ENCODE measurements at places on chromosomes 13 and 19. TPM values are rescaled to one million over a fixed set of nuclear protein-coding genes. Genes with fewer than 3 reads are reported as not detected.
A peak's percentile ranks its signal among the peaks of the same experiment; 100 is the strongest.

GRCh38 chr13:38656699-38657098, 30.2 kb upstream of the FREM2 start:
- no peak overlapping the region for H3K27ac ChIP-seq
- no peaks in the 10 kb centered on the region for H3K36me3 ChIP-seq
- H3K4me3 ChIP-seq = no peak overlapping the region

DNA sequence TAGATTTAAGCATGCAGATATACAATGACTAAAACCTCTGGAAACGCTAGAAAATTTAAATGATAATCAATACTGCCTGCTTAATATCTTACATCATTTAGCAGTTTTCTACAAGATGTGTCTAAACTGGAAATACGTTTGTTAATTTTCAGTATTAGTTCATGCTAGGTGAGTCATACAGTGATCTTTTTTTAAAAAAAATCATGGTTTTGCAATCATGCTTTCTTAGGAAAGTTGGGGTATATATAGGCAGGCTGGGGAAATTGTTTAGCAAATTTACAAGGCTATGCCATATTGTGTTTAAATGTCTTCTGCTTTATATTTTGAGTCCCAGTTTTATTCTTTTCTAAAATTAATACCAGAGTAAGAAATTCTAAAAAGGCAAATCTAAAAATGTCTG, 245.4 kb upstream of the SPRY2 start:
- H3K27ac ChIP-seq = no peak overlapping the region
- no peaks in the 10 kb centered on the region for H3K36me3 ChIP-seq
- no peaks in the 10 kb centered on the region for H3K27me3 ChIP-seq
- H3K4me1 ChIP-seq = no peaks in the 10 kb centered on the region

DNA sequence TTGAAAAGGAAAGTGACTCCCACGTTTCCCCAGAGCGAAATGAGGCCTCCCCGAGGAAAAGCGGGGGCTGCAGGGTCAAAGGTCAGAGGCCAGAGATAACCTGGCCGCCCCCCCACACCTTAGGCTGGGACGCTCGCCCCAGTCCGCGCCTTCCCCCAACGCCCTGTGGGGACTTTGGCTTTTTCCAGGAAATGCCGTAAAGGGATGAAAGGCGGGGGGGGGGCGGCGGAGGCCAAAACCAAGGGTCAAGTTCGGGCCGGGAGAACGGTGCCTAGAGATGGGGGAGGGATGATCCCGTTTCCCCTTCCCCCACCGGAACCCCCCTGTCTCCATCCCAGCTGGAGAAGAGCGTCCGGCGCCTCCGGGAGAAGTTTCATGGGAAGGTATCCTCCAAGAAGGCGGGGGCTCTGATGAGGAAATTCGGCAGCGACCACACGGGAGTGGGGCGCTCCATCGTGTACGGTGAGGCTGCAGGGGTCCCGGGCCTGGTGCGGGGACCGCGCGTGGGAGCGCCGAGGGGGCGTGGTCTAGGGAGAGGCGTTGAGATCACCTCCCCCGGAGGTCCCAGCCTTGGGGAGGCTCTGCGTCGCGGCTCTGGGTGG, 575 bp downstream of the SHFL start:
- H3K4me3 ChIP-seq = peak overlapping the region; percentile 96
- H3K27ac ChIP-seq = peak overlapping the region; percentile 80
- H3K36me3 ChIP-seq = peaks cover 9% of the 10 kb centered on the region

GRCh38 chr19:14954071-14954655, 12.9 kb downstream of the OR7C2 start:
- H3K4me3 ChIP-seq = no peak overlapping the region
- H3K4me1 ChIP-seq = no peaks in the 10 kb centered on the region
- DNase-seq = no peak
- no peaks in the 10 kb centered on the region for H3K27me3 ChIP-seq
- no peaks in the 10 kb centered on the region for H3K36me3 ChIP-seq

GRCh38 chr19:7522072-7522922, at the start of gene MCOLN1:
MCOLN1 (plus strand) TSS chr19:7522624; CDS start chr19:7522751, 127 bp downstream.
- H3K4me3 ChIP-seq = peak within 1 kb of the TSS; percentile 71
- peak; percentile 99 for DNase-seq
- no peak within 1 kb of the TSS for H3K27ac ChIP-seq
- no peaks in the 10 kb centered on the region for H3K27me3 ChIP-seq

Gene SKA3
- polyA plus RNA-seq = 0.14 TPM

DNA sequence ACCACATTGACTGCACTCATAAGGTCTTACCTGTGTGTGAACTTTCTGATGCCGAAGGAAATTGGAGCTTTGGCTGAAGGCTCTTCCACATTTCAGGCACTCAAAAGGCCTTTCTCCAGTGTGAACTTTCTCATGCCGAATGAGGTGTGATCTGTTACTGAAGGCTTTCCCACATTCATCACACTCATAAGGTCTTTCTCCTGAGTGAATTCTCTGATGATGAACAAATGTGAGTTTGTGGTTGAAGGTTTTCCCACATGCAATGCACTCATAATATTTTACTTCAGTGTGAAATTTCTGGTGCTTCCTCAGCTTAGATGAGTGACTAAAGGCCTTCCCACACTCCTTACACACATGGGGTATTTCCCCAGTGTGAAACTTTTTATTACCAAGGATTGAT, 5.7 kb downstream of the ZNF132 start:
- peaks cover 5% of the 10 kb centered on the region for H3K4me1 ChIP-seq
- peaks cover 43% of the 10 kb centered on the region for H3K36me3 ChIP-seq
- H3K27ac ChIP-seq = no peak overlapping the region
- no peaks in the 10 kb centered on the region for H3K27me3 ChIP-seq

DNA sequence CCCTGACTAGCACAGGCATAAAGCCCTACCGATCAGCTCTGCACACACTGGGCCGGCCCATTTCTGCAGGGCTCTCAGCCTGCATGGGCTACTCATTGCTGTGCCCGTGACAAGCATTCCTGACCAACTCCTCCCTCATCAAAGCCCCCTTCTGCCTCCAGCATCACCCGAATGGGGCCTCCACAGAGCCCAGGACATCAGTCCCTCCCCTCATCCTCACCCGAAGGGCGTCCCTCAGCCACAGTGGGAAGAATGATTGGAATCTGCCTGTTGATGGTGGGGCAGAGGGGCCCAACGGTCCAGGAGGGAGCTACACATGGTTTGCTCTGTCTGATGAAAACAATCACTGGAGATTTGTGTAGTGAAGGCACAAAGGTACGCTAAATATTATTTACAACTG, 43.8 kb downstream of the SERP2 start:
- no peaks in the 10 kb centered on the region for H3K36me3 ChIP-seq
- H3K4me1 ChIP-seq = peaks cover 4% of the 10 kb centered on the region
- no peak overlapping the region for H3K27ac ChIP-seq

DNA sequence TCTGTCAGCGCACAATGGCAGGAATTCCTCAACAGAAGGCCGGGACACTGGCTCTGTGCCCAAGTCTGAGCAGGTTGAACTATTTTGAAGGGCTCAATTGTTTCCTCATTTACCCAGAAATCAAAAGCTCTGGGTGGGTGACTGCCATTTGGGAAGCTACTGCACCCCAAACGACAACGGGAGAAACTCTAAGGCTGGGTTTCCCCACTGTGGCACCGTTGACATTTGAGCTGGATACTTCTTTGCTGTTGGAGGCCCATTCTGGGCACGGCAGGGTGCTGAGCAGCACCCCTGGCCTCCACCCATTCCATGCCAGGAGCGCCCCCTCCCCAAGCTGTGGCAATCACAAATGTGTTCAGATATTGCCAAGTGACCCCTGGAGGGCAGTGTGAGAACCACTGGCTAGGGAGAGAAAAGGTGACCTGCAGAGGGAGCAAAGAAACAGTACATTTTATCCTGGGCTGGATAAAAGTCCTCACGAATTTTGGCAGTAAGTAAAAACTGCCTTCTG, 62.5 kb downstream of the RFX2 start:
- H3K4me1 ChIP-seq = no peaks in the 10 kb centered on the region
- no peaks in the 10 kb centered on the region for H3K36me3 ChIP-seq
- H3K27ac ChIP-seq = no peak overlapping the region
- no peaks in the 10 kb centered on the region for H3K27me3 ChIP-seq

Gene LGALS14
- not detected for polyA plus RNA-seq

DNA sequence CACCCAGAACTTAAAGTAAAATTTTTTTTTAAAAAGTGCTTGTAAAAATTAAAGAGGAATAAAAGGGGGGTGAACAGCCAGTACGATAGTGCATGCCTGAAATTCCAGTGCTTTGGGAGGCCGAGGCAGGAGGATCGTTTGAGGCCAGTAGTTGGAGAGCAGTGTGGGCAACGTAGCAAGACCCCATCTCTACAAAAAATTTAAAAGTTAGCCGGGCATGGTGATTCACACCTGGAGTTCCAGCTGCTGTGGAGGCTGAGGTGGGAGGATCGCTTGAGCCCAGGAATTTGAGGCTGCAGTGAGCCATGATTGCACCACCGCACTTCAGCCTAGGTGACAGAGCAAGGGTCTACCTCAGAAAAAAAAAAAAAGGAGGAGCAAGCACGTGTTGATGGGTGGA, 7.8 kb downstream of the ADAMTSL5 start:
- no peak overlapping the region for H3K27ac ChIP-seq
- H3K36me3 ChIP-seq = no peaks in the 10 kb centered on the region
- no peak overlapping the region for H3K4me3 ChIP-seq
- no peak for DNase-seq
- H3K27me3 ChIP-seq = peaks cover 69% of the 10 kb centered on the region

GRCh38 chr19:13637664-13638063, 126.7 kb upstream of the MRI1 start:
- H3K4me1 ChIP-seq = no peaks in the 10 kb centered on the region
- no peak for DNase-seq
- H3K4me3 ChIP-seq = no peak overlapping the region
- H3K27me3 ChIP-seq = peaks cover 4% of the 10 kb centered on the region
- no peaks in the 10 kb centered on the region for H3K36me3 ChIP-seq

GRCh38 chr19:5128936-5129389, 160.1 kb downstream of the KDM4B start:
- peak overlapping the region; percentile 100 for H3K27ac ChIP-seq
- no peak overlapping the region for H3K4me3 ChIP-seq
- DNase-seq = peak; percentile 39

Gene NUDT15
- 18.0 TPM for polyA plus RNA-seq

GRCh38 chr13:61415058-61415721, 459 bp downstream of the PCDH20 start:
- H3K27me3 ChIP-seq = no peaks in the 10 kb centered on the region
- H3K36me3 ChIP-seq = no peaks in the 10 kb centered on the region
- no peak for DNase-seq
- H3K4me1 ChIP-seq = no peaks in the 10 kb centered on the region

- H3K27ac ChIP-seq = no peak overlapping the region
- DNase-seq = no peak
- no peaks in the 10 kb centered on the region for H3K36me3 ChIP-seq
These were observed 24.6 kb upstream of the IGSF23 start for GRCh38 chr19:44588771-44589112.

GRCh38 chr13:97967948-97968347, 14.5 kb downstream of the IPO5 start:
- no peak for DNase-seq
- H3K4me1 ChIP-seq = no peaks in the 10 kb centered on the region
- no peak overlapping the region for H3K27ac ChIP-seq
- H3K27me3 ChIP-seq = peaks cover 2% of the 10 kb centered on the region

- H3K4me1 ChIP-seq = peaks cover 95% of the 10 kb centered on the region
- H3K27ac ChIP-seq = no peak overlapping the region
- no peaks in the 10 kb centered on the region for H3K36me3 ChIP-seq
- H3K27me3 ChIP-seq = peaks cover 94% of the 10 kb centered on the region
- peak; percentile 73 for DNase-seq
These were observed 1.9 kb downstream of the ICAM5 start for GRCh38 chr19:10291554-10292205.

Gene CLDND2
- not detected for polyA plus RNA-seq

- H3K36me3 ChIP-seq = no peaks in the 10 kb centered on the region
- no peak overlapping the region for H3K27ac ChIP-seq
- no peaks in the 10 kb centered on the region for H3K4me1 ChIP-seq
- H3K4me3 ChIP-seq = no peak overlapping the region
- H3K27me3 ChIP-seq = no peaks in the 10 kb centered on the region
These were observed 39.1 kb upstream of the TFDP1 start for GRCh38 chr13:113545455-113545930.

- H3K4me1 ChIP-seq = peaks cover 51% of the 10 kb centered on the region
- DNase-seq = peak; percentile 46
- no peaks in the 10 kb centered on the region for H3K27me3 ChIP-seq
- H3K4me3 ChIP-seq = peak overlapping the region; percentile 97
- no peaks in the 10 kb centered on the region for H3K36me3 ChIP-seq
- H3K27ac ChIP-seq = peak overlapping the region; percentile 88
These were observed 2.6 kb downstream of the MBNL2 start for GRCh38 chr13:97224544-97225300.

GRCh38 chr13:98471934-98472333, 105.0 kb downstream of the STK24 start:
- H3K4me1 ChIP-seq = peaks cover 10% of the 10 kb centered on the region
- H3K4me3 ChIP-seq = no peak overlapping the region
- H3K27ac ChIP-seq = no peak overlapping the region
- H3K27me3 ChIP-seq = no peaks in the 10 kb centered on the region

DNA sequence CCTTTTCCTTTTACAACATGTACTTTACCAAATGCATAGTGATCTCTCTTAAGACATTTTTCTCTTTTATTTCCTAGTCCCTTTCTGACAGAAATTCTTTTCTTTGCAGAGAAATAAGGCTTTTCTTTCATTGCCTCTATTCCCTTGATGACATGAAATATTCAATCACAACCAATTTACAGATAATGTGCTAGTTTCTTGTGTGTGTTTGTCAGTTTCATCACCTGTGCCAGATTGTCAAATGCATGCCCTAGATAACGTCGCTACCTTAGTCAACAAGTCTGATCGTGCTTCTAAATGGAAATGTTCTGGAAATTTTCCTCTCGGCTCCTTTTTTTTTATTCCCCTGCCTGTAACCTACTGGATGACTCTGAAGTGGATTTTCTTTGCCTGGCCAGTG, 478.1 kb downstream of the KLF5 start:
- no peak overlapping the region for H3K27ac ChIP-seq
- no peaks in the 10 kb centered on the region for H3K36me3 ChIP-seq
- H3K4me3 ChIP-seq = no peak overlapping the region
- H3K4me1 ChIP-seq = no peaks in the 10 kb centered on the region

GRCh38 chr19:46133101-46133627, 8.7 kb upstream of the IGFL3 start:
- no peak overlapping the region for H3K4me3 ChIP-seq
- no peaks in the 10 kb centered on the region for H3K4me1 ChIP-seq

DNA sequence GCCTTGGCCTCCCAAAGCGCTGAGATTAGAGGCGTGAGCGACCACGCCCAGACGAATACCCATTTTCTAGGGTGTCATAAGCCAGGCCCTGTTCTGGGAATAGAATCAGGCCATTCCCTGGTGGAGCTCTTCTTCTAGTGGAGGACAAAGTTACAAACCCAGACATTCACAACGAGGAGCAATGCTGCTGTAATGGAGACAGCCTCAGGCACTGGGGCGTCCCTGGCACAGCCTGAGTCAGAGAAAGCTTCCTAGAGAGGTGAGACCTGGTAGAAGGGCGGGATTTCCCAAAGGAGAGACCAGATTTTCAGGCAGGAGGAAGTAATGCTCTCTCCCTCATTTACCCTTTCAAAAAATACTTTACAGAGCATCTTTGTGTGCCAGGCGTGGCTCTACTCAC, 12.7 kb downstream of the PRKCG start:
- H3K4me1 ChIP-seq = peaks cover 5% of the 10 kb centered on the region
- H3K36me3 ChIP-seq = no peaks in the 10 kb centered on the region
- H3K4me3 ChIP-seq = no peak overlapping the region
- DNase-seq = no peak

GRCh38 chr19:12792051-12792852, 966 bp downstream of the JUNB start:
- peaks cover 4% of the 10 kb centered on the region for H3K36me3 ChIP-seq
- no peaks in the 10 kb centered on the region for H3K27me3 ChIP-seq
- peak; percentile 87 for DNase-seq
- peak overlapping the region; percentile 97 for H3K27ac ChIP-seq
- peaks cover 41% of the 10 kb centered on the region for H3K4me1 ChIP-seq

GRCh38 chr13:112060899-112061366, 6.0 kb upstream of the SOX1 start:
- H3K4me1 ChIP-seq = peaks cover 2% of the 10 kb centered on the region
- H3K36me3 ChIP-seq = no peaks in the 10 kb centered on the region
- H3K27ac ChIP-seq = no peak overlapping the region
- peak; percentile 11 for DNase-seq
- peaks cover 34% of the 10 kb centered on the region for H3K27me3 ChIP-seq
